ENCODE measurements at places on chromosomes 5 and 9.
A peak's percentile ranks its signal among the peaks of the same experiment; 100 is the strongest.

DNA sequence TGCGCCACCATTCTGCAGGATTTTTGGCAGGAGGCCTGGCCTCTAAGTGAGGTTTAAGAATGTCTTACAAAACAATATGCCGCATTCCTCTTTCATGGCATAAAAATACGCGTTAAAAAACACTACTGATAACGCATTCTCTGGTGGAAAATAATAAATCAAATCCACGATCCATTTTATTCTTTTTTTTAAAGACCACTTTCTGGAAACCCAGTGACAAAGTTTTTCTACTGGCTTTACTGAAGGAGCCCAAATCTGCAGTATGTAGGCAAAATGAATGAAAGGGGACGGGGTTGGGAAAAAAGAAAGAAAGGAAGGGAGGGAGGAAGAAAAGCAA is 2.0 kb downstream of the SV2C start:
- no peak for DNase-seq

DNA sequence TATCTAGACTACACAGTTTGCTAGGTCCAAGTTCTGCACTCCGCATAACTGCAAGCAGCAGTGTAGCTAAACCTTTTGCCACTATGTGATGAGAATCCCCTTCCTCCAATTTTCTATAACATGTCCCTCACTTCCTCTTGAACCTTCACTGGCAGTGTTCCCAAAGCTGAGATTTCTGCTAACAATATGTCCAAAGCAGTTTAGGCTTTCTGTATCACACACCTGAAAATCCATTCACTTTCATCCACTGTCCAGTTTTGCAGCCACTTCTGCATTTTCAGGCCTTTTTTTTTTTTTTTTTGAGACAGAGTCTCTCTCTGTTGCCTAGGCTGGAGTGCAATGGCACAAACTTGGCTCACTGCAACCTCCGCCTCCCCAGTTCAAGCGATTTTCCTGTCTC is 111.1 kb downstream of the GADD45G start:
- DNase-seq = no peak

DNA sequence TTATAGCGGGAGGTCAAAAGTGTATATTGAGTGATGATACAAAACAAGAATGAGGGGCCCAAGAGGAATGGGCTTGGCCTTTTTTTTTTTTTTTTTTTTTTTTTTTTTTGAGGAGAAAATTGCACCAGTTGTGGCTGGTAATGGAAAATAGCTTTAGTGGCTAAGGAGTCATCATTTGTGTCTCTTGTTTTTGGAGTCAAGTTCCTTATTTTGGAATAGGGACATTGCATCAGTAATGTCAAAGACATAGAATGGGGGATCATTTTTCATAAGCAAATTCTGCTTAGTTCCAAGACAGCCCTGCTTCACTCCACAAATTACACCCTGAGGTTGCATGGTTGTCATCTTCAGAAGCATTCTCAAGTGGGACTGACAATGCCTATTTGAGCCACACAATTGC is 137.4 kb downstream of the STK32A start:
- no peak for DNase-seq

DNA sequence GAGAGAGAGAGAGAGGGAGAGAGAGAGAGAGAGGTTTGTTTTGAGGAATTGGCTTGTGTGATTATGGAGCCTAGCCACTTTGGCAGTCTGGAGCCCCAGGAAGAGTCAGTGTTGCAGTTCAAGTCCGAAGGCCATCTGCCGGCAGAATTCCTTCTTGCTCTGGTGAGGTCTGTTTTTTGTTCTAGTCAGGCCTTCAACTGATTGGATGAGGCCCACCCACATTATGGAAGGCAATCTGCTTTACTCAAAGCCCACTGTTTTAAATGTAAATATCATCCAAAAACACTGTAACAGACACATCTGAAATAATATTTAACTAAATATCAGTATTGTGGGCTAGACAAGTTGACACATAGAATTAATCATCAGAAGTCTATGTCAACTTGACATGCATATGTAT is 11.4 kb upstream of the GRM6 start:
- no peak for DNase-seq

- peak; percentile 25 for DNase-seq
Observed at GRCh38 chr5:149837680-149838269, 106.8 kb downstream of the PDE6A start.

DNA sequence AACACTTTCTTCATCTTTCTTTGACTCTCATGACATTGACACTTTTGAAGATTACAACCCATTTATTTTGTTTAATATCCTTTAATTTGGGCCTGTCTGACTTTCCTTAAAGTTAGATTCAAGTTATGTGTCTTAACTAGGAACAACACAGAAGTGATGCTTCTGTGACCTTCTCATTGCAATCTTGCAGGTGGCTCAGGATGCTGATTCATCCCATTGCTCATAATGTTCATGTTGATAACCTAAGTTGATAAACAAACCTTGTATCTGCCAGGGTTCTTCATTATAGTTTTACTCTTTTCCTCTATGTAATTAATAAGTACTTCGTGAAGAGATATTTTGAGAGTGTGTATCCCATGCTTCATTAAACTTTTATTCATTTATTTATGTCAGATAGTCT is 107.2 kb upstream of the SHB start:
- no peak for DNase-seq

- DNase-seq = no peak
Observed at GRCh38 chr9:93592643-93593021, 16.2 kb downstream of the PHF2 start.

- DNase-seq = no peak
Observed at GRCh38 chr9:98287384-98287783, 31.9 kb upstream of the TBC1D2 start.

DNA sequence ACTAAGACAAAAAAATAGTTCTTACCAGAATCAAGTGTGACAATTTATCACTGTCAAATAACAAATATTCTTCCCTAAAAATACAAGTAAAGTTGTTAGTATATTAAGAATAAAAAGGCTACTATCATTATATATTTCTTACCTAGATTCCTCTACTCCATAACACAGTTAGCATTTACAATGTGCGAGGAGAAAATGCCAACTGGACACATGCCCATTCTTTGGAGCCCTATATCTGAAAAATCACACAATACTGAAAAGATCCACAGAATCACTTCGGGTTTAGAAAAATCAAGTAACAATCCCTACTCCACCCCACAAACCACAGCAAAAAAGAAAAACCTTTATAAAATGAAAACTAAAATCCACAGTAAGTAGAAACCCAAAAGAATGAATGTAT is 70.9 kb downstream of the PKD2L2 start:
- no peak for DNase-seq

DNA sequence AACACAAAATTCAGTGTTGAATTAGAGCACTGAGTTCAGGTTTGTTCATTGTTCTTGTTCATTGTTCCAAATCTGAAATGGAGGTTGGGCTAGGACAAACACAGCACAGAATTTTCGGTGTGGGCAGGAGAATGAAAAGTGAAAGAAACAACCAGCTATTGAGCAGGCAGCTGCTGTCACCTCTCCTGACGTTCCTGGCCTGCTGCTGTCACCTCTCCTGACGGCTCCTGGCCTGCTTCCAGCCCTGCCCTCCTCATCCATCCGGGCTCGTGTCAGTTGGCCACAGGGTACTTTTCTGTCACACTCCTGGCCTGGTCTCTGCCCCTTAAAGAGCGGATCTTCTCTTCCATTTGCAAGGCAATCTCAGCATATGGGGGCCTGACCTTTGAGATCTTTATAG is 45.2 kb upstream of the CKMT2 start:
- no peak for DNase-seq

DNA sequence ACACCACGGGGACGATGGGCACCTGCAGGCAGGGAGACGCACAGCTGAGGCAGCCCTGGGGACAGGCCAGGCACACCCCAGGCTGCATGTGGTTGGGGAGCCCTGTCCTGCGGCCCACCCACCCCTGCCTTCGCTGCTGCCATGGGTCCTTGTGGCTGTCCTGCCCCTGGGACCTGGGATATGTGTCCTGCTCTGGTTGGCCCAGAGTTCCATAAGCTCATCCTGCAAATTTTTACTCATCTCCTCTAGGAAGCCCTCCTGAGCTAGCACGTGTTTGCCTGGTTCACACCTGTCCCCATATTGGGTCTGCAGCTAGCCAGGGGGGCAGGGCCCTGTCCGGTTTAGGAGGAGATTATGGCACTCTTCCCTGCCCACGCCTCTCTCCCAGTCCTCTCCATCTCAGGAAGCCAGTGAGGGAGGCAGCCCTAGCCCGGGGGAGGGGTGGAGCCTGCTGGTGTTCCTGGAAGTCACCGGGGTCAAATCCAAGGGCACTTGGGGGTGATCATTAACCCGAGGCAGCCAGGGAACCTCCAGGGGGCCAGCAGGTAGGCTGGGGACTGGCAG is 12.2 kb downstream of the EGFL7 start:
- no peak for DNase-seq

- no peak for DNase-seq
Observed at GRCh38 chr9:24793787-24794186, 248.1 kb upstream of the IZUMO3 start.

GRCh38 chr5:43000111-43000840 is 39.8 kb downstream of the ANXA2R start:
- DNase-seq = no peak

DNA sequence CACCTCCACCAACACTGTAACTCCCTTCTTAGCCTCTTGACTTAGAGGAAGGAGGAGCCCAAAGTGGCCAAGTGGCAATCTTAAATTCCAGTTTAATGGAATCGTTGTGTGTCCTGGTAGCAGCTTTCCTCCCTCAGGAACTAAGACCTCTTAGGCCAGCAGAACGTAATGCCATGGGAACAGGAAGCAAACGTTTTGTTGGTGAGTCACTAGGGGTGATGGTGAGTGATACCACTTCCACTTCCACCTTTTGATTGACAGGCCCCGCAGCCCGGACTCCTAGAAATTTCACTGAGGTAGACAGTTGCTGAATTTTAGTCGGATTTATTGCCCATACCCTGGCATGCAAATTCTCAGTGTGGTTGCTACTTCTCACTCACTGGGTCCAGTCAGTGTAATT is 94.2 kb upstream of the FBN2 start:
- DNase-seq = no peak
